ENCODE measurements at places on chromosomes 12 and 14.
A peak's percentile ranks its signal among the peaks of the same experiment; 100 is the strongest.

DNA sequence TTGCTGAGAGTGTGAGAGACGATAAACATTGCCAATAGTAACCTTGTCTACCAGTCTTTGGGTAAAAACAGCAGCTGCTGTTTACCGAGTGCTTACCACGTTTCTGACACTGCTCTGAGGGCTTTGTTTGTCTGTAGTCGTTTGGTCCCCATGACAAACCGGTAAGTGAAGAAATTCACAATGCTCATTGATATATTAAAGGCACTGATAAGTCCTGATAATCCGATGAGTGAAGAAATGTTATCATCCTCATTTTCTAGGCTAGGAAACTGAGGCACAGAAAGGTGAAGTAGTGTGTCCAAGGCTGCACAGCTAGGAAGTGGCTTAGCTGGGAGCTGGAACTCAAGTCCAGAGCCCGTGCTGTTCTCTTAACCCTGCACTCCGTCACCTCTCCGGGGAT, 138.6 kb downstream of the SCARB1 start:
- DNase-seq: no peak

DNA sequence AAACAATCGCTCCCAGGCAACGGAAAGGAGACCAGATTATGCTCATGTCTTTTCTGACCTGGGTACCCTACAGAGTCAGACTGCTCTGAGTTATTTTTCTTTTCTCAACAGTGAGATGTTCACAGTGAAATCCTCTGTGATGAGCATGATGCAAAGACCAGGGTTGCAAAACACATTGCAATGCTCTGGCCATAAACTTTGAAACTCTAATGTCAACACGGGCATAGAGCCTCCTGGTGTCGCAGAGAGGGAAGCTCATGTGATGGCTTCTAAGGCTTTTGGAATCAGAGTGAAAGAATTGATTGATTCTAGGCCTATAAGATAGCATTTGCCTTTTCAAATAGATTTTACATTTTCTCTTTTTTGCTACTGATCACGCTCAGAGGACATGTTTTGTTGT, 193.4 kb downstream of the RASSF9 start:
- DNase-seq: no peak

- no peak for DNase-seq
These were observed 37.6 kb downstream of the TESC start for GRCh38 chr12:117061555-117062079.

DNA sequence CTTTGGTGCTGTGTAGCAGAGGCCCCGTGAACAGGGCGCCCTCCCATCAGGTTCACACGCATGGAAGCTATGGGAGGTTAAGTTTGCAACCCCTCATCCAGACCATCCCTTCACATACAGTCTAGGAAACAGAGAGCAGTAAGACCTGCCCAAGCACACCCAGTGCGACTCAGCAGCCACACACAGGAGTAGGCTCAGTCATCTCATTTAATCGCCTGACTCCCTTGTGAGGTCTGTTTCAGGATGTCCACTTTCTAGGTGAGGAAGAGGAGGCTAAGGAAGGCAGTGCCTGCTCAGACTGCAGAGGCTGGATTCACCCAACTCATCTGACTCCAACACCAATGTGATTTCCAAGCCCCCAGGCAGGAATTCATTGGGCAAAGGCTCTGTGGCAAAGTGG, 11.9 kb downstream of the BDKRB1 start:
- no peak for DNase-seq

- peak; percentile 18 for DNase-seq
These were observed 104.3 kb upstream of the PPFIA2 start for GRCh38 chr12:81863406-81863805.

DNA sequence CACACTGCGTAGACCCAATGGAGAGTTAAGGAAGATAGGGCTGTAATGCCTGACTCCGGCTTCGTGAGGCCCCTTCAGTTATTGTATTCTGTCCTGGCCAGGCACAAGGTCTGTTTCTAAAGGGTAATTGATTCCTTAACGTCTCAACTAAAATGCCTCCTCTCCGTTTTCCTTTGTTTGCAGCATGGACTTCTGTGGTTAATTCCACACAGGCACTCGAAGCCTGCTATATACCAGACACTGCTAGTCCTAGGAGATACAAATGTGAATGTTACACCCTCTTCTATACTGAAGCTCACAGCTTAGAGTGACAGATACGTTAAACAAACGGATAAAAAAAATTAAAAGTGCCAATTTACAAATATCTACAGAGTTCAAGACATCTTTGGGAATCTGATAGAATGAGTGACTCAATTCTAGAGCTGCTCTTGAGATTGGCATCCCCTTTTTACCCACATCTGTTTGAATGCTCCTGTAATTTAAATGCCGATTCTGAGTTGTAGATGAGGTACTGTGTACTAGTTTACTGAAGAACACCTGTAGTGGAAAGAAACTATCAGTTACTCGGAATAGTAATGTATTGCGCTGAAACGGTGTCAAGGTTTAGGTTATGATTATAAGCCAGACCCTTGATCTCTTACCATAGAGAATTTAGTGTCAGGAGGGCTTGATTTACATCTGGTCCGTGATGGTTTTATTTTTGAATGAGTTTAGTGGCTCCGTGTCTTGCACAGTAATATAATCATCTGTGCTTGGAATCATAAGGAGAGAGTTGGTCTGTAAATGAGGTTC, 784 bp downstream of the PSMA6 start:
- peak; percentile 9 for DNase-seq

GRCh38 chr14:27557445-27557844, 959.6 kb upstream of the NOVA1 start:
- no peak for DNase-seq

DNA sequence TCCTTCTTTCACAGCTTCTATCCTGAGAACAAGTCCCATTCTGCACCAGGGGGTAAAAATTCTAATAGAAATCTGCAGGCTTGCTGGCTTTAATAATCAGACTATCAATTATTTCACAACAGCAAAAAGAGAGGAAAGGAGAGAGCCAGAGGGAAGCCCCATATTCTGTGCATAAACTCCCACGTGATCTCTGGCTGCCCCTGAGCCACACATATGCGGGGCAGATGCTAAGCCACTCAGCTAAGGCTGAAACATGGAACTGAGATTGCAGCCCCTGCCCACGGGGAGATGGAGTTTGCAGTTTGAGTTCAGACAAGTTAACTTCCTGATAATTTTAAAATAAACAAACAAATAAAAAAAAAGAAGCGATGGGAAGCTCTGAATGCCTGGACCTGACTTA, 254.4 kb upstream of the CCDC196 start:
- DNase-seq: no peak

DNA sequence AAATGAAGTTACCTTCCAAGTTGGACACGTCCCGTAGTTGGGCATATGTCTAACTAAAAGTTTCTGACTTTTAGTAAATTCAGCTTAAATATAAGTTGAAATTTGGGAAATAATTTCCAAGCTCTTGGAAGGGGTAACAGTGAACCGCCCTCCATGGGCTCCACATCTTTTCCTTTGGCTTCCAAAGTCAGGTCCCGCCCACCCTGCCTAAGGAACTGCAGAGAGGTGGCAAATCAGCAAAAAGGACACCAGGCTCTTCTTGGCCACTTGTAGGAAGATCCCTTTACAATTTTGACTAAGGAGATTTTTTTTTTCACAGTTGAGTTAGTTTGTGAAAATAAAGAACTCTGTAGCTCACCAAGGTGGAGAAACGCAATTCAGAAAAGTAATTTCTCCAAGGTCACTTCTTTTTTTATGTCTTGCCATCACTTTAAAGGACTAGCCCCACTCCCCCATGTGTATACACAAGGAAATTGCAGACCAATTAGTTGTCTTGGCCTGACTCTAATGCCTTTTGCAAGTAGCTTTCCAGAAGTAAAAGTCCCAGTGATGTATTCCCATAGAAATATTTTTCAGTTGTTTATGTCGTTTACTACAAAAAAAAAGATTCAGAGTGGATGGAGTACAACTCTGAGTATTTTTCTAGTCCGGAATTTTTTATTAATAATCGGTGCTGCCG, 181.2 kb downstream of the PELI2 start:
- DNase-seq: peak; percentile 27

- DNase-seq: no peak
These were observed 29.8 kb downstream of the LGMN start for GRCh38 chr14:92718664-92719063.

DNA sequence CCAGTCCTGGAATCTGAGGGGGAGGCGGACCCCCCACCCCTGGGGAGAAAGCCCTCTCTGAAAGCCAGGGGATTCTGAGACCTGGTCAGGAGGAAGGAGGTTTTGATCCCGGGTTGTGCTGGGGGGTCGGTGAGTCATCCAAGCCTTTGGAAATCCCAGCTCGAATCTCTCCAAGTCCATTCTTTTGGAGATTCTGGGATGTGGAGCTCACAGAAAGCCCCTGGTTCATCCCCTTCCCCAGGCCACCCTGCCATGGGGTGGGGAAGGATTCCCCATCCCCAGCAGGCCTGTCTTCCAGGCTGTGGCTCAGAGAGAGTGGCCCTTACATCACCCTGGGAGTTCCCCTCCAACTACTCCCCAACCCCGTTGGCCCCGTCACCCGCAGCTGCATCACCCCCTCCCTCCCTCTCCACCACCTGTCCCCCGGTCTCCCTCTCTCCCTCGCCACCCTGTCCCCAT, 14.3 kb downstream of the EXOC3L4 start:
- peak; percentile 38 for DNase-seq

DNA sequence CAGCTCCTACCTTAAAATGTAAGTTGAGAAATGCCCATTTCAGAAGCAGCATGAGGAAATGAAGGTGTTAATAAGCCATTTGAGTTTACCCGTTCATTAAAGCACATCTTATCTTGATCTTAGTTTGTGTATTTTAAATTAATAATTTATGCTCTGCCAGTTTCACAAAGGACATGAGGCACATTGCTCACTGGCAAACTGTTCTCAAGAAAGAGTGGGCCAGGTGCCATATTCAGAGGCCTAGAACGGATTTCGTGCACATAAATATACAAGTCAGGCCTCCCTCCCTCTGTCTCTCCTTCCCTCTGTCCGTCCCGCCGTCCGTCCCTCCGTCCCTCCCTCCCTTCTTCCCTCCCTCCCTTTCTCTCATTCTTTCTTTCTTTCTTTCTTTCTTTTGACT, 29.5 kb downstream of the CPM start:
- DNase-seq: no peak

GRCh38 chr12:49838973-49839633, 3.8 kb downstream of the BCDIN3D start:
- peak; percentile 21 for DNase-seq

DNA sequence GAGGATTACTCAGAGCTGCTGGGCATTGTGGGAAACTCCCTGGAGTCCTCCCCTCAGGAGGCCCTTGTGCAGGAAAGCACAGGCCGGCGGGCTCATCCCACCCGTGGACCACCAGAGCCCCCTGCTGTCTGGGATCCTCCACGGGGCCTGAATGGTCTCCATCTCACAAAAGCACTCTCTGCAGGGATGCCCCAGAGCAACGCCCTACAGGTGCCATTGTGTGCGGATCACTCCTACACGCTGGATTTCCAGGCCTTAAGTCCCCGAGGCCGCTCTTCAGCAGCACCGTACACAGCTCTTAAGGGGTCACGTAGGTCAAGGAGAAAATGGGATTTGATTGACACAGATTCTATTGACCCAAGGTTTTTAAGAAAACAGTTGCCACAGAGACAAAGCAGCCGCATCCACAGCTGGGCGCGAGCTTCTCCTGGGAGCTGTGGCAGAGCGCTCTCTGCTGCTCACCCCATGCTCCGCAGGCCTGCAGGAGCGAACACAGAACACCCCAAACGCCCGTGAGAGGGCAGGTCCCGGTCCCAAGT, 36.7 kb upstream of the RIMBP2 start:
- no peak for DNase-seq

DNA sequence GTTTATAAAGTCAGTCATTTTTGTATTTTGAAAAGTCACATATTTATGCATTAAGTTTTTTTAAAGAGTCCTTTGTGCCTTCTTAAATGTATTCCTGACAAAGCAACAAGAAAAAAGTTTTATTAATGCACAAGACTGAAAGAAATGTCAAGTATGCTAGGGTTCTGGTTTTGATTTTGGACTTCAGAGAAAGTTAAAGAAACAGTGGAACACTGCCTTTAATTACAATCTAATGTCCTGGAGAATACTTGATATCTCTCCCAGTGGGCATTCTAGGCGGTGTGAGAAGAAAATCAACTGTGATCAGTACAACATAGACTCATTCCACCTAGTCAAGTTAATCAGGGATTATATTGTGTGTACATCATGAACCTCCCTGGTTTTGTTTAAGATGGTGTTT, 49.9 kb downstream of the PRICKLE1 start:
- no peak for DNase-seq

- no peak for DNase-seq
These were observed 36.2 kb downstream of the DLK1 start for GRCh38 chr14:100762901-100763300.

GRCh38 chr12:40688085-40688725, 4.0 kb upstream of the CNTN1 start:
- DNase-seq: no peak

DNA sequence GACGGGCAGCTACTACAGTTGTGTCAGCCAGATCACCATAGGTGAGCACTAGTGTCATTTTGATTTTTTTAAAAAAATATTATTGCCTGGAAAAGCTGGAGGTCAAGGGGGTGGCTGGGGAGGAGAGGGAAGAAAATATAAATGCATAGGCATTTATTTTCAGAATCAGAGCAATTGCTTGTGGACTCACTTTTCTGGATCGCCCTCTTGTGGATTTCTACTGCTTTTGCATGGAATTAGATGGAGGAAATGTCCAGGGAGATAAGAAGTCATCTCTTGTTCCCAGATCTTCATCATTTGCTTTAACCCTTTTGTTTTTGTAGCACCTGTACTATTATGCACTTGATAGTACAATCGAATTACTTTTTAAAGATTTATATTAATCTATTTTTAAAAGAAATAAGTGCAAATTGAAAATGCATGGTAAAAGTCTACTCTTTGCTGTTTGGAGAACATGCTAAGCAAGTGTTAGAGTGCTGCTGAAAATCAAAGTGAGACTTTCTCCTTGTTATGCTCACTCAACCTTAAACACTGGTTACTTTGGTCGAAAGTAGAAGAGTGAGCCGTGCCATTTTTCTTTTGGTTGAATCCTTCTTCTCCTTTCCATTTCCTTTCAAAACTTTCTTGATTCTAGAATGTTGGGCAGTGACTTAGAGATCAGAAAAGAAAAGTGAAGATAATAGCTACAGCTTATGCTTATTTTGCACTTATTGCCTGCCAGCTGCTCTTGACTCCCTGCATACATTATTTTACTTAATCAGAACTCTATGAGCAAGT, 60.6 kb upstream of the ANO4 start:
- peak; percentile 23 for DNase-seq

DNA sequence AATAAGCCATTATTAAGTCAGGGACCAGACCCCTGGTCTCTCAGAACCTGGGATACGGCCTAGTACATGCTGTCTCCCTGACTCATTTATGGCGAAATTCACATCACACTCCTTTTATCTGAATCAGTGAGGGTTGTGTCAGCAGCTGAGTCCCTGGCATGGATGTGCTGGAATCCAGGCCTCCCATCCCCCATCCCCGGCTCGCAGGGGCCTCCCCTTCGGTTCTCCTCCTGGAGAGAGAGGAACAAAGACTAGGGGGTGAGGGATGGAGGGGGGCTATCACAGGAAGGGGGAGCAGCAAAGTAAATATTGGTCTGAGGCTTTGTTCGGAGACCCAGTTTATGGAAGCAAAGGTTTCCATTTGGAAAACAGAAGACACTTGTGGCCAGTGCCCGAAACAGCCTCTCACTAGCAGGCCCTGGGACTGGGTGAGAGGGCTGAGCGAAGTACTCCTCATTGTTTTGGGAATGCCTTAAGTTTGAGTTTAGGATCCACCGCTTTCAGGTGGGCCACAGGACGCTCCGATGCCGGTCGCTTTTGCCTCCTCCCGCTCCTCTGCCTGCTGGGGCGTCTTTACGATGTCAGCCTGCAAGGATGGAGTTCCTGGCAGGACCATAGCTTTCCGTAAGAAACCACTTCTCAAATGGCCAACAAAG, 145.0 kb downstream of the PRKCH start:
- peak; percentile 99 for DNase-seq

Data from fibroblast of lung (primary cell).